Vagina (tissue), 2 donors: ENCODE measurements at places on chromosomes 1 and 21.

GRCh38 chr1:223700942-223701637 is 11.2 kb upstream of the CAPN2 start:
- DNase-seq = no peak
- H3K36me3 ChIP-seq = no peaks in the 10 kb centered on the region
- no peaks in the 10 kb centered on the region for H3K27me3 ChIP-seq
- H3K4me1 ChIP-seq = peaks cover 39% of the 10 kb centered on the region
- peak overlapping the region; percentile 87 for H3K27ac ChIP-seq

GRCh38 chr1:9807541-9807940 is 16.2 kb downstream of the CLSTN1 start:
- H3K4me1 ChIP-seq = peaks cover 66% of the 10 kb centered on the region
- H3K4me3 ChIP-seq = no peak overlapping the region
- no peaks in the 10 kb centered on the region for H3K36me3 ChIP-seq
- DNase-seq = no peak

DNA sequence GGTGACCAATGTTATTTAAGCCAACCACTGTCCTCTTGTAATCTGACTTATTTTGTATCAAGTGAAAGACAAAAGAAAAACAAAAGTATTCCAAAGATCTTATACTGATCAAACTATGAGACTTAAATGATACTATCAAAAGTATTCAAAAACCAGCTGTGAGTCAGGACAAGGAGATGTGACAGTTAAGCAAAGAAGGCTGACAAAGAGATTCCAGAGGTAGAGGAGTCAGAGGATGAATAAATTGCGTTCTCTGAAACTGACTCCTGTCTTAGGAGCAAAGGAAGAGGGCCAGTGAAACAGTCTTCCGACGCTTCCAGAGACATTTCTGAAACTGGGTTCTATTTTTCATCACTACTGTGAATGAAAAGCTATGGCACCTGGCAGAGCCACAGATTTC is 20.9 kb downstream of the TMEM50B start:
- no peaks in the 10 kb centered on the region for H3K27me3 ChIP-seq
- H3K4me1 ChIP-seq = no peaks in the 10 kb centered on the region
- no peak overlapping the region for H3K27ac ChIP-seq
- peaks cover 48% of the 10 kb centered on the region for H3K36me3 ChIP-seq
- no peak for DNase-seq

DNA sequence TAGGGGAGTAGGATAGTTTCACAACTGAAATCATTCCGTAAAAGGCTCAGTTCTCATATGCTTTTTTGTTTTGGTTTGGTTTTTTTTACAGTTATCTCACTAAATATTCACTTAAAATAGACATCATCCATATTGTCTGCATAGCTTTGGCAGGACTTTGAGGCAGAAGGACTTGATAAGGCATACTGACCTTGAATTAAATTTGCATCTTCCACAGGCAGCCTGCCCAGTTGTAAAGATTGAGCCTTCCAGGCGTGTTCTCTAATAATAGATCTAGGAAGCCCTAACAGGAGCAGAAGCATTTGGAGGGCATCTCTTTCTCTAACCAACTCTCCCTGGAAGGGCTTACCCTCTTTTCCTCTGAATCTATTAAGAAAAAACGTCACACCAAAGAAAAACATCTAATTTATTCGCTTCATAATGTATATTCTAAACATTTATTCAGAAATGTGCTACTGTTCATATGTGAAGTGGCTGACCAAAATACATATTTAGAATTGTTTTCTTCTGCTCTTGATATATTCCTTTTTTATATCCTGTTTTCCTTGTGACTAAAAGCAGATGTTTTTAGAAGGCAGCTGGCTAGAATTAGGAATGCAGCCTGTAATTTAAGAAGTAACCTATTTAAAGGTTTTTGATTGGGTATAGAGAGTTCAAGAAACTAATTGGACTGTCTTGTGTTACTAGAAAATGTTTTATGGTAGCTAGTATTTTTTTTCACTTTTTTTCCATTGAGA is 20.2 kb downstream of the DESI2 start:
- peaks cover 11% of the 10 kb centered on the region for H3K4me1 ChIP-seq
- no peak for DNase-seq
- H3K4me3 ChIP-seq = no peak overlapping the region
- H3K27me3 ChIP-seq = no peaks in the 10 kb centered on the region
- peak overlapping the region; percentile 30 for H3K27ac ChIP-seq
- H3K36me3 ChIP-seq = no peaks in the 10 kb centered on the region

GRCh38 chr1:115198938-115199337 is 109.6 kb upstream of the TSPAN2 start:
- H3K36me3 ChIP-seq = no peaks in the 10 kb centered on the region
- peaks cover 11% of the 10 kb centered on the region for H3K4me1 ChIP-seq
- no peaks in the 10 kb centered on the region for H3K27me3 ChIP-seq
- H3K27ac ChIP-seq = no peak overlapping the region

- no peak overlapping the region for H3K27ac ChIP-seq
- no peak overlapping the region for H3K4me3 ChIP-seq
- peak; percentile 78 for DNase-seq
- H3K4me1 ChIP-seq = peaks cover 13% of the 10 kb centered on the region
These were observed 5.4 kb downstream of the PSEN2 start for GRCh38 chr1:226875641-226876295.

DNA sequence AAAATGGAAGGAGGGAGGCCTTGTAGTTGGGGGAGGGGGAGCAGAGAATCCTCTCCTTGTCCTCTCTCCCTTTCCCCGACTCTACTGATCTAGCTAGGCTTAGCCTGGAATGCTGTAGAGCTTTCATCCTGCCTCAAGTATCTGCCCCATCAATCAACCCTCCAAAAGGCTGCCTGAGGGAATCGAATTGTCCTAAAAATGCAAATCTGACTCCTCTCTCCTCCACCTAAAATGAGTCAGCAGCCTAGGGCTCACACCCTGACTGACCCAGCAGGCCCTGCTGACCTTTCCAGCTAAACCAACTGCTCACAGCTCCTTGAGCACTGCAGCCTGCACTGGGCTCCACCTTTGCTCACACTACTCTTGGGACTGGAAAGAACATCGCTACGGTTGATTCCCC is 2.8 kb downstream of the HPDL start:
- H3K27me3 ChIP-seq = no peaks in the 10 kb centered on the region
- DNase-seq = no peak
- no peak overlapping the region for H3K4me3 ChIP-seq
- H3K4me1 ChIP-seq = peaks cover 20% of the 10 kb centered on the region

- H3K36me3 ChIP-seq = no peaks in the 10 kb centered on the region
- H3K27ac ChIP-seq = no peak overlapping the region
- H3K4me1 ChIP-seq = no peaks in the 10 kb centered on the region
These were observed 33.3 kb upstream of the HNRNPU start for GRCh38 chr1:244897476-244898254.

- no peak for DNase-seq
- H3K36me3 ChIP-seq = no peaks in the 10 kb centered on the region
- H3K27me3 ChIP-seq = no peaks in the 10 kb centered on the region
- H3K4me1 ChIP-seq = no peaks in the 10 kb centered on the region
- no peak overlapping the region for H3K27ac ChIP-seq
- no peak overlapping the region for H3K4me3 ChIP-seq
These were observed 18.6 kb upstream of the RASAL2 start for GRCh38 chr1:178075333-178075732.

- no peak overlapping the region for H3K4me3 ChIP-seq
- no peak overlapping the region for H3K27ac ChIP-seq
These were observed 34.3 kb downstream of the AMY1C start for GRCh38 chr1:103783944-103784377.

DNA sequence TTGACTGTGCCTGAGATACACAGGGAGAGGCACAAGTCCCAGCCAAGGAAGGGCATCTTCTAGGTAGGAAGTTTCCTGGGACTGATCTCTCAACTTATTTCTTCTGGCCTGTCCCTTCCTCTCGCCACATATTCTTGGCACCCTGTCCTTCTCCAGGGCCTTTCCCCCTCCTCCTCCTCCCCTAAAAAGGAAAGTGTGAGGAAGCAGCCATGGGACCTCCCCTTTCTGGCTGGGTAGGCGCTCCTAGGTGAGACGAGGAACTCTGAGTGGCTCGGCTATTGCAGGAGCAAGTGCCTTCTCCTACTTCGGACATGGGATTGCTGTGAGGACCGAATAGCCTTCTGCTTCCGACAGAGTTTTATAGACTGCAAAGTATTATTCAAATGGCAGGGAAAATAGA is 15.5 kb upstream of the MTARC2 start:
- H3K36me3 ChIP-seq = no peaks in the 10 kb centered on the region
- no peaks in the 10 kb centered on the region for H3K4me1 ChIP-seq
- H3K27ac ChIP-seq = peak overlapping the region; percentile 17

GRCh38 chr21:41695513-41695912 is 71.3 kb downstream of the RIPK4 start:
- DNase-seq = no peak
- no peaks in the 10 kb centered on the region for H3K36me3 ChIP-seq
- H3K4me3 ChIP-seq = no peak overlapping the region
- no peaks in the 10 kb centered on the region for H3K4me1 ChIP-seq
- no peaks in the 10 kb centered on the region for H3K27me3 ChIP-seq

DNA sequence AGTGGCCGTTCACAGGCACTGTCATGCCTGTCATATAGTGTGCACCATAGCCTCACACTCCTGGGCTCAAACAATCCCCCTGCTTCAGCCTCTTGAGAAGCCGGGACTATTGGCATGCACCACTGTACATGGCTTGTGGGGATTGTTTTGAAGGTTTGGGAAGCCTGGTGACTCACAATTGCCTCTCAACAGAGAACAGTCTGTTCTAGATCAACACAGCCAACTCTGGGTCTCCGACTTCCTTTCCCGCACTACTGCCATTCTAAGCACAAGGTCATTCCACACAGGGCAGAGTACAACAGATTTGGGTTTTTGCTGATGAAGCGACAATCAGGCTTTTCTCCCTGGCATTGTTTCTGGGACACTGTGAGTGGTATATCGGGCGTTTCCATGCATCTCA is 15.5 kb upstream of the AHCTF1 start:
- no peaks in the 10 kb centered on the region for H3K4me1 ChIP-seq
- H3K27ac ChIP-seq = peak overlapping the region; percentile 60
- H3K36me3 ChIP-seq = no peaks in the 10 kb centered on the region
- no peaks in the 10 kb centered on the region for H3K27me3 ChIP-seq
- H3K4me3 ChIP-seq = no peak overlapping the region

DNA sequence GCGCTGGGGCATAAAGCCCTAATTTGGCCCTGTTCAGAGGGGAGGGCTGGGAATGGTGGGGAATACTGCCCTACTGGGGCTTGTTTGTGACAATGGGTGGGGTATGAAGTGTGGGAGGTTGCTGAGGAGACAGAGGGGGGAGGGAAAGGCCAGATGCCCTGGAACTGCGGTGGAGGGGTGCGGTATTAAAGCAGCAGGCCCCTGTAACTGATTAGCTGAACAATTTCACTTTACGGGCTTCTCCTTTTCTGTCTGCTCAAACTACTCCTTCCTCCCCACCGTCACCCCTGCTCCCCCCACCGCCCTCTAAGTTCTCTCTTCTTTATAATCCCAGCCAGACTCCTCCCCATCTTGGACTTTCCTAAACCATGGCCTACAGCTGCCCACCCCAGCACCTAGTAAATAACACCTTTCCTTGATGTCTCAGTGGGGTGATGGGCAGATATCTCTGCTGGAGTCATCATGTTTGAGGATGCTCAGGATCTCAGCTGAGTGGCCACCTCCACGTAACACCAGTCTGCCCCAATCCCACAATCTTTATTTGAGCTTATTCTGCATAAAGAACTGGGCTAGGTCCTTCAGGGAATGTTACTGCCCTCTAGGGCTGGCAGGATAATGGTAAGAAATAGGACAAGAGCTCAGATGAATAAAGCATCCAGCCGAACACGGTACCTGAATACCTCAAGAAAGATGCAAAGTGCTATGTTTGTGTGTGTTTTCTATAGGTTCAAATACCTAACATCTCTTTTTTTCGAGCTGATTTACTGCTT is 33.5 kb downstream of the XCL1 start:
- H3K27ac ChIP-seq = peak overlapping the region; percentile 37
- no peak overlapping the region for H3K4me3 ChIP-seq
- no peaks in the 10 kb centered on the region for H3K27me3 ChIP-seq
- H3K4me1 ChIP-seq = peaks cover 27% of the 10 kb centered on the region
- H3K36me3 ChIP-seq = no peaks in the 10 kb centered on the region
- no peak for DNase-seq

- H3K27ac ChIP-seq = no peak overlapping the region
- no peaks in the 10 kb centered on the region for H3K4me1 ChIP-seq
- H3K36me3 ChIP-seq = no peaks in the 10 kb centered on the region
- DNase-seq = no peak
These were observed 35.5 kb downstream of the CRP start for GRCh38 chr1:159678939-159679338.

DNA sequence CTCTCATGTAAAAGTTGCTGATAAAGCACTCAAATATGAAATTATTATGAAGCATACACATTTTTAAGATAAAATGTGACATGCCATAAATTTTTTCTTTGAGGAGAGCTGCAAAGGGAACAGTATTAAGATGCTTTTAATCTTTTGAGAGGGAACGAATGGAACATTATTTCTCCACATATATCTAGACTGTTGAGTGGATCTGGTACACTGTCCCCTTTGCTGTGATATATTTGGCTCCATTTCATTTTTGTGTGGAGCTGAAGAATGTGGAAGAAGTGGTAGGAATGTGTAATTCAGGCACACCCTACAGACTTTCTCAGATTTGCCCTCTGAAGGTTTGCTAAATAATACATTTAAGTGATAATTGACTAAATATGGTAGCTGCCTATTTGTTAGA is 31.7 kb downstream of the PGM1 start:
- DNase-seq = no peak
- no peak overlapping the region for H3K4me3 ChIP-seq
- no peaks in the 10 kb centered on the region for H3K36me3 ChIP-seq
- H3K27ac ChIP-seq = no peak overlapping the region
- peaks cover 12% of the 10 kb centered on the region for H3K4me1 ChIP-seq

GRCh38 chr1:84855691-84856630 is 37.0 kb downstream of the LPAR3 start:
- no peak overlapping the region for H3K4me3 ChIP-seq
- peaks cover 10% of the 10 kb centered on the region for H3K4me1 ChIP-seq
- H3K27me3 ChIP-seq = no peaks in the 10 kb centered on the region
- DNase-seq = no peak
- H3K27ac ChIP-seq = no peak overlapping the region
- no peaks in the 10 kb centered on the region for H3K36me3 ChIP-seq

DNA sequence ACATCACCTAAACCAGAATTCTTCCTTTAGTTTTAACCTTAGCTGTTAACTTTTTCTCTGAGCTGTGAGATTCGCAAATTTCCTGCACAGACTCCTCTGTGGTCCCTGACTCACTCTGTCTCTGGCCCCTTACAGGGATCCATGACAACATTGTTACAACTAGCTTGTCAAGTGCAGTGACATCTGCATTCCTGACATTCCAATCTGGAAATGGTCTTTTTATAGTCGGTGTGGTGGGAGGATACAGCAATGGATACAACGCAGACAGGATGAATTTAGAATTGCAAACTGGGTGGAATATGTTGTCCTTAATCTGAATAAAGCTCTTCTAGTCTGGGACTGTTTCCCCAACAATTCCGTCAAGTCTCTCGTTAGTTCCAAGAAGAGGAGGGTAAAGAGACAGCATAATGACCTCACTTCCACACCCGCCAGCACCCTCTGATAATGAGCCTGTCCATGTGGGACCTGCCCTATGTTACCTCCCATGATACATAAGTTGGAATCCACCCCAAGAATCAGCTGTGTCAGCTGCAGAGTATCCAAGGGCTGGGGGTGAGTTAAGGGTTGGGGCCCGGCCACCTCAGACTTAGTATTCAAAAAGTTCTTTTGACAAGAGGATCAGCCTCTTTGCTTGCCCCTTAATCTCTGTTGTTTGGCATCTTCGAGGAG is 49.4 kb downstream of the ILDR2 start:
- DNase-seq = no peak
- no peak overlapping the region for H3K27ac ChIP-seq
- H3K4me1 ChIP-seq = peaks cover 5% of the 10 kb centered on the region
- H3K27me3 ChIP-seq = no peaks in the 10 kb centered on the region

- H3K4me3 ChIP-seq = no peak overlapping the region
- H3K4me1 ChIP-seq = no peaks in the 10 kb centered on the region
- no peak for DNase-seq
- H3K36me3 ChIP-seq = no peaks in the 10 kb centered on the region
These were observed 470.4 kb upstream of the USP24 start for GRCh38 chr1:55685560-55685959.
